ENCODE measurements at places on chromosomes 4 and X. TPM values are rescaled to one million over a fixed set of nuclear protein-coding genes. Genes with fewer than 3 reads are reported as not detected.

- DNase-seq, result no peak
Measured at GRCh38 chr4:123352240-123352945, 44.2 kb upstream of the SPRY1 start.

- DNase-seq, result peak; percentile 52
Measured at GRCh38 chr4:16608123-16608522, 290.3 kb downstream of the LDB2 start.

DNA sequence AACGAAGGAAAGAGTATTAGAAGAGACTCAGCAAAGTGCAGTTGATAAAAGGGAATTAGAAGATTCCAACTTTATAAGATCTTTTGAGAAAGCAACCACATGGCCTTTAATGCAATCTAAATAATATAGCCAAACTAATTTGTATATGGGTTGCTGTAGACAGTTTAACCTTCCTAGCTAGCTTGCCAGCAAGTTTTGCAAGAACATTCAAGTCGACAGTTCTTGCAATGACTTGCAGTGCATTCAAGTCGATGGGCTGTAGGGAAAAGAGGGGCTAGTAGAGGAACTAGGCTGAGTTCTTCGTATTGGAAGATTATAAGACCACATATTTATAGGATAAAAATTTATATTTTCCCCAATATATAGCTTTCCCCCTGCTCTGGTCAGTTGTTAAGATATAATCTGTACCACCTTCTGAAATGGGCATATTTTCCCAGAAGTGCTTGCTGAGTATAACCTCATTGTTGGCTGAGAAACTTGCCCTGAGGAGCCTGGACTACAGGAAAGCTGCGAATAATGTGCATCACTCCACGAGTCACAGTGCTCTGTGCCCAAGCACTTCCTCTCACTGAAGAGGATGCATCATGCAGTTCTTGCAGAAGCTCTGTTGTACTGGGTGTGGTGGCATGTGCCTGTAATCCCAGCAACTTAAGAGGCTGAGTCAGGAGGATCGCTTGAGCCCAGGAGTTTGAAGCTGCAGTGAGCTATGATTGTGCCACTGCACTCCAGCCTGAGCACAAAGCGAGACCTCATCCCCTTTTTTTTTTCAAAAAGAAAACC, 56.7 kb downstream of the DOCK11 start:
- no peak for DNase-seq

GRCh38 chr4:173990869-173991210, 292.6 kb downstream of the FBXO8 start:
- no peak for DNase-seq

- no peak for DNase-seq
Measured at GRCh38 chrX:40300286-40300890, 202.6 kb upstream of the BCOR start.

DNA sequence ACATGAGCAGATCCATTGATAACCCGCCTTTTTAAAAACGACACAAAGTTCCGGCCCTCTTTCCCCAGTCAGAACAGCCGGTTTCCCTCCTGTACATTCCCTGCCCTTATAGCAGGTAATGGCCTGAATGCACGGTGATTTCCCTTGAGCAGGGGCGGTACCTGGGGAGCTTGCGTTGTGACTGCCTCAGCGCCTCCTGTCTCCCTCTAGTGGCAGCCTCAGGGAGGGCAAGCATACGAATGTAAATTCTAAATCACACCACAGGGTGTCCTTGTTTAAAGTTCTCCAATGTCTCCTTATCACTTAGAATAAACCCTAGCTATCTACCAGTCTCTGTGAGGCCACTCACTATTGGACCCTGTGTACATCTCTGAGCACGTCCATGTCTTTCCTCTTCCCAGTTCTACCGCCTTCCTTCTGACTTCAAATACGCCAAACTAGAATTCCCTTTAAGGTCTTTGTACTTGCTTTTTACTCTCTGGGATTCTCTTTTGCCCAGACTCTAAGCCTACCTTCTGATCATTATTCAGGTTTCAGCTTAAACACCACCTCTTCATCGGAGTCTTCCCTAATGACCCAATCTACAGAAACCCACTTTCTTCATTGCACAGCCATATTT, 18.4 kb upstream of the LDB2 start:
- no peak for DNase-seq

DNA sequence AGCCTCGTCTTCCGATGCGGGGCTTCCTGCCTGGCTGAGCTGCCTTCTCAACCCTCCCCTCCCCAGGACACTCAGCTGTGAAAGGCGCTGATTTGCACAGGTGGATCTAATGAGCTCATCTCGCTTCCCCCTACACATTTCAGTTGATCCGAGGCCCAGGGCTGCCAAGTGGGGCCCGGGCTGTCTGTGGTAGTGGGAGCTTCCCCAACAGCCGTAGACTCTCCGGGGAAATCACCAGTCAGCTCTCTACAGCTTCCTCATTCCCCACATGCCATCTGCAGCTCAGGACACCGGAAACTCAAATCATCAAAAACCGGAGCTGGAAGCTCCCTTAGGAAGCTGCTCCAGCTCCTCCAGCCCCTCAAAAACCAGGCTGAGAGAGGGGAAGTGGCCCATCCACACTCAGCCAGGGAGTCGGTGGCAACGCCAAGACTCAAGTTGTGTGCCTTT, 56.2 kb downstream of the SMIM20 start:
- DNase-seq, result no peak

DNA sequence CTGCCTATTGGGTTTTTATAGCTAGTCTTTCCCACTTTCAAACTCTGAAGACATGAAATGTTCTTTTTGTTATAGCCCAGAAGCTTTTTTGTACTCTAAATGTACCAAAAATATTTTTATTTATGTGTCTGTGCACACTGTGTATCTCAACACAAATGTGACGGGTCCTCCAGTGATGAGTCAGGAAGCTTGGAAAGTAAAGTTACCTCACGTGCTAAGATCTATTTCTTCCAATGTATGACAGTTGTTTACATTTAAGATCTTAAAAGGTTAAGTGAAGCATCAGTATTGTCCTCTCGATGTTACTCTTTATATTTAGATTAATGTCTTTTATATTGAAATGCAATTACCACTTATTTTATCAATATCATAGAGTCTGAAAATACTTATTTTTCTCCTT, 29.1 kb upstream of the PRSS12 start:
- no peak for DNase-seq

- DNase-seq, result no peak
Measured at GRCh38 chr4:66284991-66285451, 614.7 kb upstream of the EPHA5 start.

DNA sequence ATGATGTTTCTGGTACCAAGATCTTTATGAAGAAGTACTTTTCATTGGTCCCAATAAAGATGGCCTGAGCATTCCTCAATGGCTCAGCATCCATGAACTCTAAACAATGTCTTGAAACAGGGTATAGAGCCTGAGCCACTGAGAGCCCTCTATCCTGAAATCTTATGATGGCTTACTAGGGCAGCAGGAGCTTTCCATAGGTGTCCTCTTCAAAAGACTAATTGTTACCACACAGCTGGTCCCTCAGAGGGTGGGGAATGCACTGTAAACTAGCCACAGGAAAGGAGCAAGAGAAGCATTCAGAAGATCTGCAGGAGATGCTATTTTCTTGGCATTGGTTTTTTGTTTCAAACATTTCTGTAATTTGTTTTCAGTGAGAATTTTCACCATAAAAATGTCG, 5.6 kb upstream of the BANK1 start:
- no peak for DNase-seq

GRCh38 chr4:138579146-138579545, 337.0 kb upstream of the SLC7A11 start:
- no peak for DNase-seq

The CPZ gene
- total RNA-seq, result 44.5 TPM

DNA sequence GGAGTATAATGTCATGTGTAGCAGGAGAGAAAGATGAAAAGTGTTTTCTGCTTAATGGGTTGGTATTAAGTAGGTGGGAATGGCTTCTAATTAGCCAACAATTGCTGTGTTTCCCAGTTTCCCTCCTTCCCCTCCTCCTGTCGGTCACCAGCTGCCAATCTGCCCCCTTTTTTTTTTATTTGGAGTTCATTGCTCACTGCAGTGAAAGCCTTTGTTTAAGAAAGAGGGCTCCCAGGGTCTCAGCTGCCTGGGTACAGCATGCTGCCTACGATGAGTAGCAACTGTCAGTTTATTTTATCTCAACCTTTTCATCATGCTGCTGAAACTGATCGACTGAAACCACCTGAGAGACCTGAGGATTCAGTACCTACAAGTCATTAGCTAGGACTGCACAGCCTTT, 149.0 kb downstream of the POU4F2 start:
- DNase-seq, result no peak

GRCh38 chrX:100673397-100673953, 29.5 kb downstream of the SRPX2 start:
- peak; percentile 76 for DNase-seq

GRCh38 chr4:1214101-1215095, 34.5 kb downstream of the CTBP1 start:
- DNase-seq, result no peak

- DNase-seq, result no peak
Measured at GRCh38 chrX:72159769-72160168, 21.8 kb upstream of the PIN4 start.

DNA sequence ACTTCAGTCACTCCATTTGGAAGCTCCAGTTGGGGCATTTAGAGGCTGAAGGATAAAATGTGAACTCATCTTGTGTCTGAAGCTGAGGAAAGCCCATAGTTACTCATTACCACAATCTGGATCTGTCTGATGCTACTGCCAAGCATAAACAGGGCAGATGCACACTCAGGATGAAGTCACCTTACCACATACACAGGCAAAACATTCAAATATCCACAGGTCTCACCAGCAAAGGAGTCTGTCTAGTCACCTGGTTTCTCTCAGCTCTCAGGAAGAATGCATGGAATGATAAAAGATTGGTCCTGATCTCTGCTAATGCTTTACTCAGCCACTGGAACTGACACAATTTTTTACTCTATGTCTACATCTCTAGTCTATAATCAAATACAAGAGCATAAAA, 13.0 kb upstream of the ODAPH start:
- peak; percentile 86 for DNase-seq

DNA sequence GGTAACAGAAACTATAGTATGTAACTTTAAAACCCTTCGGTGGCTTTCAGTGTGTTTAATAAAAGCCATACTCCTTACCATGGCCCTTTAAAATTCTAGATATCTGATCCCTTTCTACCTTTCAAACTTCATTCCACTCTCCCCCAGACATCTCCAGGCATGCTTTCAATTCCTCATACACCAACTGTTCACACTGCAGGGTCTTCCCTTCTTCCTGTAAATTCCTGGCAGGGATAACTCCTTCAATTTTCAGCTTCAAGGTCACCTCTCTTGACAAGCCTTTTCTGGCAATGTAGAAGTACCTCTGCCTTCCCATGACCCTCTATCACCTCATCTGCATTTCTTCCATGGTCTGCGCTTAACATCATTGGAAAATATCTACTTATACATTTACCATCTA, 60.8 kb downstream of the WDFY3 start:
- no peak for DNase-seq

GRCh38 chr4:126354784-126355183, 1040.0 kb downstream of the FAT4 start:
- DNase-seq, result no peak

The L1CAM gene
- total RNA-seq, result under 0.01 TPM

- no peak for DNase-seq
Measured at GRCh38 chr4:15694431-15694830, 8.4 kb upstream of the BST1 start.

The TMEM255A gene
- under 0.01 TPM for total RNA-seq

GRCh38 chr4:83269256-83269655, 15.3 kb downstream of the COQ2 start:
- no peak for DNase-seq

GRCh38 chr4:73589261-73589847, 30.9 kb downstream of the RASSF6 start:
- DNase-seq, result no peak

The SH3RF1 gene
- total RNA-seq, result 33.0 TPM

DNA sequence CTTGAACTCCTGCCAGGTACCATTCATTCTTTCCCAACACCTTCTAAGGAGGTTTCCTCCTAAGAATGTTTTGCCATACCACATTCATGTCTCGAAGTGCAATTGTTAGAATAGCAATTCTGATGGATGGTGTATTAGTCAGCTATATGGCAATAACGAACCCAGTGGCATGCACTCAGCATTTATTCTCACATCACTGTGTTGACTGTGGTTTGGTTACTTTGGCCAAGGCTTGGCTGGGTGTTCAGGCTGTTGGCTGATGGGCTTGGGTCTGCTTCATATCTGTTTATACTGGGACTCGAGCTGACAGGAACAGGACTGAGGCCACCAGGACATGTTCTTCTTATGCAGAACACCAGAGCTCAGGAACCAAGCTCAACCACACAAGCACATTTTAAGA, 31.7 kb downstream of the PSAPL1 start:
- DNase-seq, result no peak
